Activated CD4-positive, alpha-beta T cell treated with anti-CD3 and anti-CD28 coated beads for 1 hour (primary cell): ENCODE measurements at places on chromosomes 16 and 17.

- DNase-seq = peak; percentile 27
Observed at GRCh38 chr17:68011199-68011665, 15.0 kb upstream of the C17orf58 start.

DNA sequence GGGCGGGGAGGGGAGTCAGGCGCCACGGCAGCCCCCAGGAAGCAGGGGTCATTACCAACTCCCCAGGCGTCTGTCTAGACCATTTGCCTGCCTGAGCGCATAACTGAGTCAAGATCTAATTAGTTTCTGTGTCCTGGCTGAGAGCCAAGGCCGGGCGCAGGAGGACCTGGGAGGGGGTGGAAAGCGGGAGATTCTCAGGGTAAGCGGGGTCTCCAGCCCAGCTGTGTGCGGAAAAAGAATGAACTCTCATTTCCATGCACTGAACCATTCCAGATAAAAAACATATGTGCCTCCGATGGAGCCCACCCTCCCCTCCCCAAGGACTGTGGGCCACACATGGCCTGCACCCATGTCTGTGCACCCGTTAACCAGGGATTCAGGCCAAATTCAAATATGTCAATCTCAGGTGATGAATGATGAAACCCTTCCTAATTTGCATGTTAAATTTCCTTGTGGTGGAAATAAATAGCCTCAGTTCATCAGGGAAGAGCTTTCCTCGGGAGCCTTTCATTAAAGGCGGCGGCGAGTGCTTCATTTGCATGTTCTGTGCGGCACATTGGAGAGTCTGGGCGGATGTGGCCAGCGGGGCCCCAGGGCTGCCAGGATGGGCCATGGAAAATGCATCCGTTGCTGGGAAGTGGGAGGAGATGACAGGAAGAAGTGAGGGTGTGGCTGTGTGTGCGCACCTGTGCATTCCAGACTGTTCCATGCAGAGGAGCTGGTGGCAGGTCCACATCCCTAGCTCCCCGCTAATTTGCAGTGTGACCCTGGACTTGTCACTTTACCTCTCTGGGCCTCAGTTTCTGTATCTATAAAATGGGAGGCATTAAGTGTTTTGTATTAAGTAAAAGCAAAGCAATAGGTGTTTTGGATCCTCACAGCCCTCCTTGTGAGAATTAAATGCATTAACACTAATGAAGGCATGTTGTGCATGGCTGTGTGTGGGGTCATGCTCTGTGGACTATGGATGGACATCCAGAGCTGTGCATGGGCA, 151.1 kb downstream of the SDK2 start:
- no peak for DNase-seq

DNA sequence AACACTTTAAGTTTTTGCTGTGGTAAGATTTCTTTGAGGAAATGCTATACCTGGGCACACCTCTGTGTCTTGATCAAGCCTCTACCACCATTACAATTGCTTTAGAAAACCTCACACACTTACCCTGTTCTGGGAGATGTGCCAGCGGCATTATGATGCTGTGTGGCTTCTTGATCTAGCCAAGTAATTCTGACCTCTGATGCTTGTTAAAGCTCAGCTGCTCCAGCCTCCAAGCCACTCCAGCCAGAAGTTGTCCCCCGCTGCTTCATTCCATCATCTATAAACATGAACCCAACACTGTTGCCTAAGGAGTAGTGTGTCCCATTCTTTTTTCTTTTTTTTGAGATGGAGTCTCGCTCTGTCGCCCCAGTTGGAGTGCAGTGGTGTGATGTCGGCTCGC, 60.1 kb downstream of the CYLD start:
- no peak for DNase-seq

GRCh38 chr17:5123343-5124124, 7.7 kb downstream of the USP6 start:
- DNase-seq = no peak

- DNase-seq = no peak
Observed at GRCh38 chr16:49969091-49970030, 55.7 kb upstream of the CNEP1R1 start.

DNA sequence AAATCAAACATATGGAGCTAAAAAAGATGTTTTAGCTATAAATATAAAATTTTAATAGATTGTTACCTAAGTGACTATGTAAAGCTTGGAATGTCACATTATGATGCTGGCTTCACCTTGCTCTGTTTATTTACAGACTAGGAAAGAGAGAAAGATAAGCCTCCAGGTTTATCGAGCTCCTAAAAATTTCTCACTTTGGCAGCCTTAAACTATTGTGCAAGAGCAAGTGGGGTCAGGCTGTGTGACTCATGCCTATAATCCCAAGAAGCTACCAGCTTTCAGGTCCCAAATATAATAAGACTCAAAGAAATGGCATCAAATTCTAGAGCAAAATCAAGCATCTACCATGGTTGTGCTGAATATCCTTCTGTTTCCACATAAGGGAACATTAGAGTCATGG, 34.3 kb upstream of the PRSS54 start:
- no peak for DNase-seq

DNA sequence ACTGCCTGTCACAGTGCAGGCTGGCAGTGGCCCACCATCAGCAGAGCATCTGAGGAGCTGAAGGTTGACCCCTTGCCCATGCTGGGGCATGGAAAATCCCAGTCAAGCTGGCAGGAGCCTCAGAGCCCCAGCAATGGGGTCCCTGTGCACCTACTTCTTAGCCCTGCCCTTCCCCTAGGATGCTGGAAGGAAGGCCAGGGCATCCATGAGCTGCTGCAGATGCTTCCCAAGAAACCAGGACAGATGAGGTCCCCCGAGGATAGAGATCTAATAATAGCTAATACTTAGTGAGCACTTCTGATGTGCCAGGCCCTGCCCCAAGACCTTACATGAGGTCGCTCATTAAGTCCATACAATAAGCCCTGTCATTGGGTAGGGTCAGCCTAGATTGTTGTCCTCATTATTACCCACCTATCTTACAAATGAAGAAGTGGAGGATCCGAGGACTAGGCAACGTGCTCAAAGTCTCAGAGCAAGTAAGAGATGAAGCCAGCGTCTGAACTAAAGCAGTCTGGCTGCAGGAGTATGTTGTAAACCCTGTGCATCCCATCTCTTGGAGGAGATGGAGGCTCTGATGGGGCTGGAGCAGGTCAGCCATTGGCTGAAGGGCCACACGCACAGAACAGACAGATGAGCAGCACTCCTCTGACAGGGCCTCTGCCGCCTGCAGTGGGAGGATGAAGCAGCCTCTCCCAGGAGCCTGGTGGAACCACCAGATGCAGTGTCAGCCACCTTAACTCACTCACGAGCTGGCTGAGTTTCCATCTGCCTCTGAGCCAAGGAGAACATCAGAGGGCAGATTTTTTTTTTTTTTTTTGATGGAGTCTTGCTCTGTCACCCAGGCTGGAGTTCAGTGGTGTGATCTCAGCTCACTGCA, 175.4 kb downstream of the WSCD1 start:
- no peak for DNase-seq

- DNase-seq = no peak
Observed at GRCh38 chr17:15492791-15493692, 25.6 kb upstream of the CDRT4 start.

DNA sequence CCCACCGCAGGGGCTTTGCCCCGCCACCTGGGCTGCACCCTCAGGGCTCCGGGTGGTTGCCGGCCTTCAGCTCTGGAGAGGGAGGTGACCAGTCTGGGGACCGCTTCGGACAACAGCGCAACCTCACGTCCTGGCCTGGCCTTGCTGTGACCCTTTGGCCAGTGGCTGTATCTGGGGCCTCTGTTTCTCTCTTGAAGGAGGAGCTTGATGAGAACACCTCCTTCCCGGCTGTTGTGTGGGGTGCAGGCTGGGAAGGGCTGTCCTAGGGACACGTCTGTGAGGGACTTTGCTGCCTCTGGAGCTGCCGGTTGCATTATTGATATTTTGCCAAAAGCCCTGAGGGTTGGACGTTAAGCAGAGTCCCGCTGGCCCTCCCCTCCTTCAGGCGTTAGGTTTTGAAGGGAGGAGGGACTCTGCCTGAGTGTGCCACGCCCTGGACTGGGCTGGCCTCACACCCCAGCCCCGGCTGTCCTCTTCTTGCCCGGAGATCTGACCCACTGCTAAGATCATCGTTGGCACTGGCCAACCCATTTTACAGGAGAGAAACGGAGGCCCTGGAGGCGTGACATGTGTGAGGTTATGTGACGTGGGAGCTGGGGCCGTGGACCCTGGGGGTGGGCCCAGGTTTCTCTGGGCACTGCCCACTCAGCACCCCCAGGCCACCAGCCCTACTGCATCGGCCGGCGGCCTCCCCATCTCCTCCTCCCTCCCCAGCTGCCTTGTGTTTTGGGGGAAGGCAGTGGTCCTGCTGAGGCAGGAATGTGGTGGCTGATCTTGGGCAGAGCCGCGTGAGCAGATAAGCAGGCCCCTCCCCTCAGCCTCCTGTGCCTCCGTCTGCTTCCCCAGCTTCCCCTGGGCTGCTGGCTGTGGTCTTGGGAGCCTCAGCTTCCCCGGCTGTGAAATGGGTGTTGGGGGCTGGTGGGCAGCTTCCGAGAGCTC, 8.5 kb downstream of the ZFPM1 start:
- no peak for DNase-seq

DNA sequence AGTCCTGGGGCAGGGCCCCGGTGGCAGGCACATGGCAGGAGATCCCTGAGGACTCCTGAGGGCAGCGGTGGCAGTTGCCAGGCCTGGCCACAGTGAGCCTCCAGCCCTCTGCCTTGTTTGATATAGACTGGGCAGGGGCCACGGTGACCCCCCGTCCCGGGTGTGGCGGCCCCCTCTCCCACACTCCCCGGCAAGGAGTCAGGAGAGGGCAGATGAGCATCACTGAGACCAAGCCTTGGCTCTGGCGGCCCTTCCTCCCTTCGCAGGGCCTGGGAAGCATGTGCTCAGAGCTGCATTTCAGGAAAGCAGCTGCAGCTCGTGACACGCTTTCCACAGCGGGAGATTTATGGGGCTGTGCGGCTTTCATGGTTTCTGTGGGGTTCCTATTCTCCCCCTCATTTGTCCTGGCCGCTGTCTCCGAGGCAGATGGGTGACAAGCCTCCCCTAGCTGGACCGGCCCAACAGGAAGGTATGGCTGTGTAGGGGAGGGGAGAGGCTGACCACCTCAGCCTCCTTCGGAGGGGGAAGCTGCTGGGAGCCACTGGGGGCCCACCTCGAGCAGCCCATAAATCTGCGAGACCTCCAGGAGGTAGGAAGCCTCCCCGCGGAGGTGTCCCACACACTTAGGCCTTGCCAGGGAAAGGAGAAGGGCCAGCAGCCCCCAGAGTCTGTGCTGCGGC, 211.4 kb downstream of the NTN1 start:
- DNase-seq = no peak

DNA sequence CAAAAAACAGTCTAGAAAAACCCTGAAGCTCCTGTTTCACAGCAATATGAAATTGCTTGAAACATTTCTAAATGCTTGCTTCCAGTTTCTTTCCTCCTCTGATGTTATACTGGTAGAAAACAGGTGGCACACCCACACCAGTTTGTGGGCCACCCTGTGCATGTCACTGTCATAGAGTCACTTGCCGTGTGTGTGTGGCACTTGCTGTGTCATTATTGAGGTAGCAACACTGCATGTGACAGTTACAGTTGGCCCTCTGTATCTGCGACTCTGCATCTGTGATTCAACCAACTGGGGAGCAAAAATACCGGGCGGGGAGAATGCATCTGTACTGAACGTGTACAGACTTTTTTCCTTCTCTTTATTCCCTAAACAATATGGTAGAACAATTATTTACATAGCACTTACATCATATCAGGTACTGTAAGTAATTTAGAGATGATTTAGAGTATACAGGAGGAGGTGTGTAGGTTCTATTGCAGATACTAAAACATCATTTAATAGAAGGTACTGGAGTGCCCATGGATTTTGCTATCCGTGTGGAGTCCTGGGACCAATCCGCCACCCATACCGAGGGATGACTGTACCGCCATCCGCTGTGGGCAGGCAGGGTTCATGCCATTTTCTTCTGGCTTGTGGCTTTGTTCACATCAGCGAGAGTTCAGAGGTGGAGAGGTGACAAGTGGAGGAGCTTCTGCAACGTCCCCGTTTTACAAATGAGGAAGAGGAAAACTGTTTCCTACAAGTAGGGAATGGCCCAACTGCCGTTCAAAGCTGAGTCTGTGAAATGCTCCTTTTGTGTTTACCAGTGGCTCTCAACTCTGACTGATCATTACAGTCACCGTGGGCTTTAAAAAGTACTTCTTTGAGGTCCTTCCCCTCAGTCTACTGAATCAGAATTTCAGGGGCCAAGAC, 373.7 kb downstream of the SNX29 start:
- DNase-seq = no peak

DNA sequence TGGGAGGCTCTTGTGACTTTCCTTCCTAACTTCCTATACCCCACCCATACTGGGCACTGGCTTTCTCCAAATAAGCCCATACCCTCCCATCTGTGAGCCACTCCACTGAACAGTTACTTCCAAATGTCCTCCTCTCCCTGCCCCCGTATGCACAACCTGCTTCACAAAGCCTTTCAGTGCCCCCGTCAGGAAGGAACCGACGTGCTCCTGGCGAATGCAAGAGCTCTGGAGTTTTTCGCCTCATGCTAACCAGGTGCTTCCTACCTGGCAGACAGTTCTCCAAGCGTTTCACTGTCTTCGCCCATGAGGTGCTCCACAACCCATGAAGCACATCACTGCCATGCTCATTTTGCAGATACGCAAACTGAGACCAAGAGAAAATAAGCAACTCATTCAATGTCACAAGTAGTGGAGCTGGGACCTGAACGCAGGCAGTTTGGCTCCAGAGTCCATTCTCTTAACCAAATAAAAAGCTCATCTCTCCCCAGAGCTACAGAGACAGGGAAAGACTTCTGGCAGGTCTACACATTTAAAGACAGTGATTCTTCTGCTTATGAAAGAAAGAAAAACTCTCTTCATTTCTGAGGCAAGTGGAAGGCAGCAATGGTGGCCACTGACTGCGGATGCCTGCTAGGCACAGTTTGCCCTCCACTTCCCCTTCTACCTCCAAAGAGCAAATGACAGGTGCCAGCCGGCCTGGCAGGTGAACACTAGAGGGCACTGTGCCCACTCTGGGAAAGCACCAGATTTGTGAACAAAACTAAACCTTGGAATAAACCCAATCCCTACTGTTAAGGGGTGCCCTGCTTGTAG, 23.8 kb downstream of the SPHK1 start:
- DNase-seq = peak; percentile 54

DNA sequence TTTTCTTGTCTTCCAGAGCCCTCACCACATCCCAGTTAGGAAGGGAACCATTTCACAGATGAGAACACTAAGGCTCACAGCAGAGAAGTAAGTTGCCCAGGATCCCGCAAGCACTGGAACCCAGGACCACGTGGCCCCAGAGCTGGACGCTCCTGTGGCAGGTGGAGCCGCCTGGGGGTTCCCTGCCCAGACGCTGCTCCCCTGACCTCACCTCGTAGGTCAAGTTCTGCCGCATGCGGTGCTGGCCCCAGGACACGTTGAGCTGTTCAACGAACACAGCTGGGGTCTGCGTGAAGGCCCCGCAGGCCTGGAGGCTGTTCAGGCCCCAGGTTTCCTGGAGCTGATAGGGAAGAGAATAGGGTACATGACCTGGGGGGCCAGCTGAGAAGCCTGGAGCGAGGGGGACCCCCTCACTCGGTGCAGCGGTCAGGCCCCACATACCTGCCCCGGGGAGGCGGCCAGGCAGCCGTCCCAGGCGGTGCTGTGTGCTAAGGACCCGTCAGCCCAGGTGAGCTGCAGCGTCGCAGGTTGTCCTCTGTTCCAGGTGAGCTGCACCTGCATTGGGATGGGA, 54.1 kb downstream of the RMI2 start:
- no peak for DNase-seq

GRCh38 chr17:79646721-79647455, 36.0 kb upstream of the RBFOX3 start:
- DNase-seq = no peak

- DNase-seq = no peak
Observed at GRCh38 chr17:9457005-9457404, 118.6 kb downstream of the STX8 start.

- no peak for DNase-seq
Observed at GRCh38 chr17:3880983-3881382, 11.9 kb downstream of the CAMKK1 start.

- no peak for DNase-seq
Observed at GRCh38 chr17:60910415-60910814, 232.8 kb downstream of the BCAS3 start.
